Posterior cingulate gyrus (tissue), 11 donors: ENCODE measurements at places on chromosomes 12 and 14.

- DNase-seq, result no peak
Measured at GRCh38 chr12:125685915-125686314, 620.7 kb downstream of the AACS start.

GRCh38 chr12:118377021-118377883 is 897 bp downstream of the SUDS3 start:
- DNase-seq, result no peak

GRCh38 chr14:31921721-31922120 is 155.4 kb upstream of the ARHGAP5 start:
- DNase-seq, result no peak

DNA sequence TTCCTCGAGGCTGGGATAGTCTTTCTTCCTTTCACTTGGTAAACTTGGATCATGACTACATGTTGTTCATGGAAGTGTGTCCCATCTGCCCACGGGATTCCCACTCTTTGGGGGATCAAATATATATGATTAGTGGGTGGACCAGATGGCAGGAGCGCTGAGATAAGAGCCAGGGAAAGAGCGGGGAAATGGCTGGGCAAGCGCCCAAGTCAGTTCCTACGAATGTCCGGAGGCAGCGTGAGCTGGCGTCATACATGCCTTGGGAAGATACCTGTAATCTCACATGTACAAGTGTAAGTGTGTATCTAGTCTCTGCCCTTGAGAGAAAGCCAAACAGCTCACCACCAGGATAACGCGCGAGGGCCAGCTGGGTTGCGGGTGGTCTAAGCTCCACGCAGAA is 62.3 kb downstream of the FZD10 start:
- no peak for DNase-seq

GRCh38 chr12:13179211-13180074 is 17.1 kb upstream of the EMP1 start:
- peak; percentile 36 for DNase-seq

GRCh38 chr12:107513636-107514400 is 171.8 kb upstream of the PWP1 start:
- DNase-seq, result no peak

DNA sequence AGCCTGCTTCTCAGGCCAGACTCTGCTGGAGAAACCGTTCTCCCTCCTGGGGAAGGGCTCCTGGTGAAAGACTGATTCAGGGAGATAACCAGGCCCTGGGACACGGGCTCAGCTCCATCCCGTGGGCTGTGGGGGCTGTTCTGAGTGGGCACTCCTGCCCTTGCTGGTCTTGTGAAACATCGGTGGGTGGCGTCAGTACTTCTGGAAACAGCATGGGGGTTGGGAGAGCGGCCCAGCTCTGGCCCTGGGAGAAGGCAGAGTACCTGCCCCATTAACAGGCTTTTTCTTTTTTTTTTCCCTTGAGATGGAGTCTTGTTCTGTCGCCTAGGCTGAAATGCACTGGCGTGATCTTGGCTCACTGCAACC is 786 bp downstream of the SLC25A47 start:
- DNase-seq, result no peak

DNA sequence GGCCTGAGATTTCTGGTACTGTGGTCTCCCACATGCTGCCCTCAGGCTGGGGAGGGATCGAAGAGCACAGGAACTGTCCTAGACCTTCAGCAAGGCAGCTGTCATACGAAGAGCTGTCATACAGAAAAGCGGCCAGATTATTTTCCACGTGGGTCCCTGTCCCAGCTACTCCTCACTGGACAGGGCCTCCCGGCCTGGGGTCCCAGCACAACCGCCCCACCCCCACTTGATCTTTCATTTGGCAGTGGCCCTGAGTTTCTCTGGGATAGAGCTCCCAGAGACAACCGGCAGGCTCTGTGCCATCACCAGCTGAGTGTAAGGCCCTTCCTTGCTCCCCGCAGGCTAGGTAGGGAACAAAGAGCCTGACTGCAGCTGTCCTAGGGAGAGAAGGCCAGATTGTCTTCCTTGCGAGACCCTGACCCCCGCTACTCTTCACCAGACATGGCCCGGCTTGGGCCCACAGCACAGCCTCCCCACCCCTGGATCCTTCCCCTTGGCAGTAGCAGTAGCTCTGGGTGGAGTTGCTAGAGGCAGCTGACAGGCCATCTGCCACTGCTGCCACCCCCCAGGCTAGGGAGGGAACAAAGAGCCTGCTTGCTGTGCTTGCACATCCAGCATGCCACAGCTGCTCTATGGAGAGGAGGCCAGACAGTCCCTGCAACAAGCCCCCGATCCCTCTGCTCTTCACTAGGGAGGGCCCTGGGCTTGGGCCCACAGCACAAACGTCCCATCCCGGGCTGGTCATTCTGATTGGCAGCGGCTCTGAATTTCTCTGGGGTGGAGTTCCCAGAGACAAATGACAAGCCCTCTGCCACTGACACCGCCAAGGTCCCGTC is 3.1 kb upstream of the OR4N2 start:
- DNase-seq, result peak; percentile 99

- no peak for DNase-seq
Measured at GRCh38 chr14:30312214-30312613, 246.7 kb upstream of the G2E3 start.

- no peak for DNase-seq
Measured at GRCh38 chr14:104313674-104314073, 175.3 kb downstream of the KIF26A start.

DNA sequence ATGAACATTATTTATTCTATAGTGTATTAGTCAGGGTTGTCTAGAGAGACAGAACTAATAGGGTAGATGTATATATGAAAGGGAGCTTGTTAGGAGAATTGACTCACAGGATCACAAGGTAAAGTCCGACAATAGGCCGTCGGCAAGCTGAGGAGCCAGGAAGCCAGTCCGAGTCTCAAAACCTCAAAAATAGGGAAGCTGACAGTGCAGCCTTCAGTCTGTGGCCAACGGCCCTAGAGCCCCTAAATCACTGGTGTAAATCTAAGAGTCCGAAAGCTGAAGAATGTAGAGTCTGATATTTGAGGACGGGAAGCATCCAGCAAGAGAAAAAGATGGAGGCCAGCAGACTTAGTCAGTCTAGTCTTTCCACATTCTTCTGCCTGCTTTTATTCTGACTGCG is 912.2 kb downstream of the FLRT2 start:
- no peak for DNase-seq

DNA sequence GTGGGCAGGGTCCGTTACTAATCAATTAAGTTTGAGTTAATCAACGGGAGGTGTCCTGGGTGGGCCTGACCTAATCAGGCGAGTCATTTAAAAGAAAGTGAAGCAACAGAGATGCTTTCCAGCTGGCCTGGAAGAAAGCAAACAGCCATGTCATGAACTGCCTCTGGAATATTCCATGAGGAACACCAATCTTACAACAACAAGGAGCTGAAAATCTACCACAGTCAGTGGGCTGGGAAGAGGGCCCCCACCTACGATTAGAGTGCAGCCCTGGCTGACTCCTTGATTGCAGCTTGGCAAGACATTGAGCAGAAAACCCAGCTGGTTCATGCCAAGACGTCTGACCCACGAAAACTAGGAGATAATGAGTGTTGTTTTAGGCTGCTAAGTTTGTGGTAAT is 56.2 kb downstream of the SSPN start:
- DNase-seq, result no peak

- DNase-seq, result no peak
Measured at GRCh38 chr14:56648508-56649301, 69.1 kb downstream of the TMEM260 start.

DNA sequence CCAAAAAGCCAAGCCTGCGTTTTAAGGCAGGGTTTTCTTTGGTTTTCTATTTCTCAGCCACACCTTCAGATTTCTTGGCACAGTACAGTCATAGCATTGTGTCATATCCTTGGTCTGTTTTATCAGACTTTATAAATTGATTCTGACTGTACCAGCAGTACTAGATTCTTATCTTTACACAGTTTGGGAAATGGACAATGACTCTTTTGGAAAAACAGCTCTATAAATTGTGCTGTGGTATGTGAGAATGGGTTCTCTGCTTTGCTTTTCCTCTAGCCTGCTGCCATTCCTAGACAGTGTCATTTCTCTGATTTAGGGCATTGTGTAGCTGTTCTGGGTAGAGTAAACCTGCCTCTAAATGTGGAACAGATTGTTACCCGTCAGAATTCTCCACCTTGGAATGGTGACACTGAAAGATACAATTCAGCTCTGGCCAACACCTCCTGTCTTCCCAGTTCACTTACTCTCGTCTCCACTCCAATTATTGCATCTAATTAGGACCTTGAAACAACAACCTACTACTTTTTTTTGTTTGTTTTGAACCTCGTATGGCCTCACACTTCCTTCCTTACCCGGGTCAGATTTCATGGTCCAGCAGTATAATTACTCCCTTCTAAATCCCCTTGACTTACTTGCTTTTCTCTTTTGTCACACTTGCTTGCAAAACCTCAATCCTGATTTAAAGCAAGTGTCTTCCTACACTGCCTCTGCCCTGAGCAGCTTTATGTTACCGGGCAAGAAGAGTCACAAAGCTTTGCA is 226.3 kb downstream of the ERC1 start:
- no peak for DNase-seq

DNA sequence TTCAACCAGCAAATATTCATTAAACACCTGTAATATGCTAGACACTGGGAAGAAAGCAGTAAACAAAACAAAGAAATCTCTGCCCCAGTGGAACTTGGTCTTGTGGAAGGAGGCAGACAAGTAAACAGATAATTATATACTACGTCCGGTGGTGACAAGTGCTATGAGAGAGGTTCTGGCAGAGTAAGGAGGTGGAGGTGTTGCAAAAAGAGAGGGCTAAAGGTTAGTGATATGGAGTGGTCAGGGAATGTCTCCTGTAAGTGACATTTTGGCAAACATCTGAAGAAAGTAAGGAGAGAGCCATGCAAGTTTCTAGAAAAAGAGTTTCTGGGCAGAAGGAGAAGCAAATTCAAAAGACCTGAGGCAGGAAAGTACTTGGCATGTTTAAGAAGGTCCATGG is 73.4 kb downstream of the RIC8B start:
- DNase-seq, result no peak

GRCh38 chr12:69765515-69765914 is 26.9 kb downstream of the RAB3IP start:
- no peak for DNase-seq

DNA sequence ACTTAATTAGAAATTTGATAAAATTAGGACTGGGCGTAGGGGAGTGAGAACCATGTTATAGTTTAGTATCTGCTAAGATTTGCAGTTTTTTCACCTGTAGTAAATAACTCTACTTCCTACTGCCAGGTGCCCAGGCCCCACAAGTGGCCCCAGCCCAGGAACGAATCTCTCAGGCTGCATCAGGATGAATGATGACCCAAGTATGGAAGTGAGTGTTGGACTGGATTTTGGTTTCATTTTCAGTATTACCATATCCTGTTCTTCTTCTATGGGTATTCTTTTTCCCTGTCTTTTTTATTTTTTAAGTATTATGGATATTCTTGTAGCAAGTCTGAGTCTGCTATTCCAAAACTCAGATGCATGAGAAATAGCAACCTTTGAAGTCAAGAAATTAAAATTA is 120.3 kb upstream of the BCAT1 start:
- no peak for DNase-seq

DNA sequence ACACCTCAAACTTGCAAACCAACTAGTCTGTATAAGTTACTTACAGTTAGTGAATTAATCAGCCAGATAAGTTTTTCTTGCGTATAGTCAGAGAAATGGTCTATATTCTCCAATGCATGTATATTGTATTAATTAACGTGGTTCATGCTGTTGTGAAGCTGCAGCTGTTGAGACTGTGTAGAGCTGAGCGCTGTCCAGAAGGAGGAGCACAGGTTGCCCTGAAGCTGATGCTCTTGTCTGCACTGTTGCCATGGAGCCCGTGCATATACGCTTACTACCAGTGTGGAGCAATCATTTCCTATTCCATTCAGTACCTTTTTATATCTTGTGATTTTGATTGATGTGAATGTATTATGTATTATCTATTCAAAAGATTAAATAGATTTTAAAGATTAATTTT is 74.3 kb upstream of the ARID2 start:
- DNase-seq, result no peak

DNA sequence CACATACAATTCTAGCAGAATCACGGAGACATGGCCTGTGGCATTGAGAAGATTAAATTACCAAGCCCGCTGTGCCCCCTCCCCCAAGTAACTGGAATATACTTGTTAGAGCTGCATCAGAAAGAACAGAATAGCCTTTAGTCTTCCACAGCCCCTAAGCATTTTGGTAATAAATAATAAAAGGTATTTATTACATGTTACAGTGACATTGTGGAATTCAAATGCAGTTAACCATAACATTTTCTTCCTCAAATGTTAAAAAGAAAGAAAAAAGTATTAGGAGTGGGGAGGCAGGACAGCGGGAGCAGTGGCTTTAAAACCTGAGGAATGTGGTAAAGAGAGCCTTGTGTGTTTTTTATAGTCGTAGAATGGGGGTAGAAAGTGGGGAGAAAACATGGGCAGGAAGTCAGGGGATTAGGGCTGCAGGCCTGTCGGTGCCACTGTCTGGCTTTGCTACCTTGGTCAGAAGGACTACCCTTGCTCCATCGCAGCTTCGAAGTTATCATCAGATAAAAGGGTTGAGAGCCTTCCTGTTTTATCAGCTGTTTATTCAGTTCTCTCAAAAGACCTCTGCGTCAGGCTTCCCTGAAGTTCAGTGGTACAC is 255.9 kb downstream of the MSRB3 start:
- DNase-seq, result no peak

GRCh38 chr14:52268279-52269061 is 972 bp downstream of the PTGDR start:
- no peak for DNase-seq

- no peak for DNase-seq
Measured at GRCh38 chr14:102262929-102263462, 42.0 kb downstream of the MOK start.

DNA sequence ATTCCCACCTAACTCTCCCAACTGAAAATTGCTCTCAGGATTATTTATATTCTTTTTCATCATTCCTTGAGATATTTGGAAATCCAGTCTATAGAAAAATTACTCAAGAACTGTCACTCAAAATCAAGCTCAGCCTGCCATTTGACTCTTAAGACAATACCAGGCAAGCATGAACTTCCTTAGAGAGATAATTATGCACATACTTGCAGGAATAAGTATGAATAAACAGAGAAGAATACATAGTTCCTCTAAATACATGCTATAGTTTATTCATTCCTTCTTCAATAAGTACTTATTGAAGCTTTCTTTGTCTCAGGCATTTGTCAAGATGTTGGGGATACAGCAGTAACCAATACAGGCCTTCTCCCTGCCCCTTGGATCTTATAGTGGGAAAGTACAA is 154.1 kb downstream of the SRGAP1 start:
- DNase-seq, result no peak

DNA sequence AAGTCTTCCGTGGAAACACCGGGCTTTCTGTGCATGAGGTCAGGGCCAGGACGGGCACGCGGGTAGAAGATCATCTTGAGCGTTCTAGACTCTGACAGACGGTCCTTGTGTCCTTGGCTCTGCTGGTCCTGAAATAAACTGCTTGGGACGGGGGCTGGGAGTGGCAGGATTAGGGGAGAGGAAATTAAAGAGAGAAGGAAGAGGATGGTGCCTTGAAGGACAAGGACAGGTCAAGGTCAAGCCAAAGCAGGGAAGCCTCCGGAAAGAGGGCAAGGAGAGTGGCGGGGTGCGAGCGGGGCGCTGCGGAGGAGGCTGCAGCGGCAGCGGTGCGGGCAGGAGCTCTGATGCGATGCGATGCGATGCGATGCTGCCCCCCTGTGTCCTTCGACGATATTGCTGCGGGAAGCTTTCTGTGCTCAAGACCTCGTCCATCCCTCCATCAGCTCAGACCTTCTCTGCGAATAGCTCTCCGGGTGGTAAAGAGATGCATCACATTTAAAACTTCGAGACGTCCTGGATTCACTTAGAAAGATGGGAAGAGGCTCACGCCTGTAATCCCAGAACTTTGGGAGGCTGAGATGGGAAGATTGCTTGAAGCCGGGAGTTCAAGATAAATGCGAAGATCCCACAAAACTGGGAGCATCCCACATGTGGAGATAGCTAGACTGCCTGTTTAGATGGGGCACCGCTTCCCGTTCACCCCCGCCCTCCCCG is 110.1 kb upstream of the TMEM132D start:
- peak; percentile 97 for DNase-seq
